ENCODE measurements at places on chromosomes 5 and 9. TPM values are rescaled to one million over a fixed set of nuclear protein-coding genes. Genes with fewer than 3 reads are reported as not detected.
A peak's percentile ranks its signal among the peaks of the same experiment; 100 is the strongest.

- no peak overlapping the region for H3K27ac ChIP-seq
- H3K4me3 ChIP-seq = no peak overlapping the region
- DNase-seq = no peak
- H3K27me3 ChIP-seq = no peaks in the 10 kb centered on the region
- no peaks in the 10 kb centered on the region for H3K36me3 ChIP-seq
These were observed 162.6 kb downstream of the EFNA5 start for GRCh38 chr5:107508097-107508496.

DNA sequence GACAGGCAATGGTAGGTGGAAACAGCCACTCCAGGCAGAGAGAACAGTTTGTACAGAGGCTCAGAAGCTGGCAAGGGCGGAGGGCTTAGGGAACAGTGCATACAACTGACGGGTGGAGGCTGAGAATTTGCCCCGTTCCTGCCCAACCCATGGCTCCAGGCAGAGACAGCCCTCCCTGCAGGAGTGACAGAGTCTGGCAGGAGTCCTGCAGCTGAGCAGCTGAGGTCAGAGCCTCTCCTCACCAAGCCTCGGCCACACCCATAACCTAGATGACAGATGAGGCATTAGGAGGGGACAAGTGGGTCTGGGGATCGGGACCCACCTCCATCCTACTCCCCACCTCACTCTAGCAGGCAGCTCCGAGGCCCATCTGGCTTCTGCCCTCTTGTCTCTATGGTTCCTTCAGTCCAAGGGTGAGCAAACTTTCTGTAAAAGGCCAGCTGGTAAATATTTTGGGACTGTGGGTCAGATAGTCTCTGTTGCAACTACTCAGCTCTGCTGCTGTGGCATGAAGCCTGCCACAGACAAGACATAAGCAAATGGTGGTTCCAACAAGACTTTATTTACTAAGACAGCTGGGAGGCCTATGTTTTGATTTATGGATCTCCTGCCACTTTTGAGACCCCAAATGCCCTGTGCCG lies 83.7 kb downstream of the SH3TC2 start:
- no peak overlapping the region for H3K4me3 ChIP-seq
- H3K27me3 ChIP-seq = peaks cover 3% of the 10 kb centered on the region
- DNase-seq = no peak
- H3K27ac ChIP-seq = no peak overlapping the region
- H3K36me3 ChIP-seq = no peaks in the 10 kb centered on the region

The CDH9 gene
- not detected for total RNA-seq

GRCh38 chr5:72156946-72157624 lies 49.8 kb downstream of the MAP1B start:
- no peaks in the 10 kb centered on the region for H3K27me3 ChIP-seq
- peaks cover 21% of the 10 kb centered on the region for H3K36me3 ChIP-seq
- no peak overlapping the region for H3K27ac ChIP-seq
- H3K4me3 ChIP-seq = no peak overlapping the region

GRCh38 chr5:97874491-97874890 lies 691.4 kb upstream of the RIOK2 start:
- no peaks in the 10 kb centered on the region for H3K36me3 ChIP-seq
- H3K27ac ChIP-seq = no peak overlapping the region
- DNase-seq = no peak

The FCN2 gene
- total RNA-seq = not detected

GRCh38 chr5:64229163-64229774 lies 63.6 kb downstream of the RNF180 start:
- no peak overlapping the region for H3K27ac ChIP-seq
- no peak overlapping the region for H3K4me3 ChIP-seq
- no peaks in the 10 kb centered on the region for H3K4me1 ChIP-seq
- no peak for DNase-seq

The FREM1 gene
- 2.9 TPM for total RNA-seq

GRCh38 chr9:117825609-117826347 lies 121.6 kb downstream of the TLR4 start:
- H3K4me3 ChIP-seq = no peak overlapping the region
- no peaks in the 10 kb centered on the region for H3K36me3 ChIP-seq
- H3K27me3 ChIP-seq = peaks cover 3% of the 10 kb centered on the region
- H3K27ac ChIP-seq = no peak overlapping the region

The MAMDC4 gene
- total RNA-seq = 10.0 TPM

The EDIL3 gene
- 74.6 TPM for total RNA-seq

The NR3C1 gene
- total RNA-seq = 9.9 TPM

GRCh38 chr9:114011313-114011712 lies 66.8 kb downstream of the AMBP start:
- H3K4me3 ChIP-seq = no peak overlapping the region
- peak; percentile 1 for DNase-seq
- no peaks in the 10 kb centered on the region for H3K4me1 ChIP-seq
- H3K27ac ChIP-seq = no peak overlapping the region

DNA sequence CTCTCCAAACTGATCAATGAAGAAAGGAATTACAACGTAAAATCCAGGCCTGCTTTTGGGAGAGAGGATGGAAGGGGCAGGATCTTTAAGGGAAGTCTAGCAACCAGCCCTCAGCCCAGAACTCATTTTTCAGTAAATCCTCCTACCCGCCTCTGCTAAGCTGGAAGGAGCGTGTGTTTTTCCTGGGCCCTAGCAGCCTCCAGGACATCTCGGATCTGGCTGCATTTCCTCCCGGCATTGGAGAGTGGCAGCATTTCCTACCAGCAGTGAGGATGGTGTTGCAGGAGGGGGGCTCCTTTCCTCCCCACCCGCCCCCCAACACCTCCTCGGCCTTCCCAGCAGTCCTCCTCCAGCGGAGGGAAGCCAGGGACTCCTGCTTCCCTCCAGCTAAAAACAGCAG lies 54.5 kb downstream of the DCP2 start:
- H3K27ac ChIP-seq = peak overlapping the region; percentile 82
- peaks cover 11% of the 10 kb centered on the region for H3K27me3 ChIP-seq
- peaks cover 33% of the 10 kb centered on the region for H3K36me3 ChIP-seq
- H3K4me3 ChIP-seq = no peak overlapping the region

The SMIM33 gene
- not detected for total RNA-seq

- H3K4me1 ChIP-seq = no peaks in the 10 kb centered on the region
- no peak overlapping the region for H3K4me3 ChIP-seq
- no peaks in the 10 kb centered on the region for H3K36me3 ChIP-seq
- DNase-seq = no peak
- peaks cover 4% of the 10 kb centered on the region for H3K27me3 ChIP-seq
These were observed 68.8 kb upstream of the FCN2 start for GRCh38 chr9:134811673-134812342.

The CAMK4 gene
- 34.5 TPM for total RNA-seq

DNA sequence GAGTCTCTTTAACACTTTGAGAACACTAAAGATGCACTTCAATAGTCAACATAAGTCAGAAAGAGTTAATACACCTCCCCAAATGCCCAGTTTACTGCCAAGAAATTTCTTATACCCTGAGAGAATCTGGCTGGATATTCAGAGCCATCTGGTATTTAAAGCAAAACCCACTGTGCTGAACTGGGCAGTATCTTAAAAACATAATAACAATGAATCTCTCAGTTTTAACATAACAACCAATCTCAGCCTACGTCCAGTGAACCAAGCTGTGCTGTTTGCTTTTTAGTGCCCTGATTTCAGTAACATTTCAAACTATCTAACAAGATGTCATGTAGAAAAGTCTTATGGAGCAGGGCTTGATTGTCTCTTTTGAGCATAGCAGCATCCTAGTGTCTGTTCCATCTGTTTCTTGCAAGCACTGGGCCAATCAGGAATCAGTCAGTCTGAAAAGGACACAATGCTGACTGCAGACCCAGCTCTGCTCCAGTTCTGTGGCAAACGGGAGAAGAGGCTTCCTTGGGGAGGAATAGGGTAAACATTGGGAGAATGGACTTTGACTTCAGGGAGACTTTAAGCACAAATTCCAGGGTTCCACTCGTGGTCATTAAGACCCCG lies 43.6 kb upstream of the FAM81B start:
- H3K4me3 ChIP-seq = no peak overlapping the region
- peaks cover 4% of the 10 kb centered on the region for H3K27me3 ChIP-seq
- peaks cover 3% of the 10 kb centered on the region for H3K4me1 ChIP-seq
- DNase-seq = no peak

The SPAG8 gene
- total RNA-seq = 0.59 TPM

The LOX gene
- total RNA-seq = 0.23 TPM

DNA sequence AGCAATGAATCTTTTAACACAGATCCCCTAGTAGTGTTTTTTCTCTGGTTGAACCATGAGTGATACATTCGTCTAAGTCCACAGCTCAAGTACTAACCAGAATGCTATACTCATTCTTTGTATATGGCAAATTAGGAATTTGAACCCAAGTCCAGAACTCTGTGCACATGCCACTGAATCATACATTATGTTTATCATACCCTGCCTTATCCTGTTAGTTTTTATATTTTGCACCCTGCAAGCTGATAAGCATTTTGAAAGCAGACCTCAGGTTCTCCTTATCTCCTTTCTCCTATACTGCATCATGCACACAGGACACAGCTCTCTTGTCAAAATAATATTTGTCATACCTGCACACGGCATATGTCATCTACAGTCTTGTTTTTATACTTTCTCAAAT lies 54.6 kb upstream of the ELL2 start:
- H3K4me1 ChIP-seq = peaks cover 4% of the 10 kb centered on the region
- H3K36me3 ChIP-seq = no peaks in the 10 kb centered on the region
- H3K27ac ChIP-seq = no peak overlapping the region
- no peaks in the 10 kb centered on the region for H3K27me3 ChIP-seq
- no peak overlapping the region for H3K4me3 ChIP-seq

- H3K4me1 ChIP-seq = peaks cover 8% of the 10 kb centered on the region
- no peak overlapping the region for H3K4me3 ChIP-seq
- peaks cover 3% of the 10 kb centered on the region for H3K27me3 ChIP-seq
These were observed 453.4 kb upstream of the GRAMD2B start for GRCh38 chr5:125969814-125970171.
